ENCODE measurements at places on chromosomes 6 and 20.

- no peak for DNase-seq
These were observed 3.0 kb upstream of the SFTA2 start for GRCh38 chr6:30935018-30935417.

DNA sequence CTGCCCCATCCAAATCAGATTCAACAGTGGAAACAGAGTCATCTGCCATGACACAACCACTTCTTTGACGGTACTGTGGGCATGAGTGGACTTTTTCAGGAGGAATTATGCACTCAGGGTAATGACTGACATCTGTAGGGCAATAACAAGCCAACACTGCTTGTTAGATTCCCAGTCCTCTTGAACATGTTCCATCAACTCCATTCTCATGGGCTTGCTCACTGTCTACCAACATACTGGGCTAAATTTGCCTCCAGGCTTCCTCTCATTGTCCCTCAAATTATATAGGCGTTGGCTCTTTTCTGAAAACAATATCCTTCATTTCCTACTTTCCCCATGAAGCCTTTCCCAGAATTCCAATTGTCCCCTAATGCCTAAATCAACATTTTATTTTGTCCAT, 43.1 kb downstream of the ANKEF1 start:
- DNase-seq = no peak

DNA sequence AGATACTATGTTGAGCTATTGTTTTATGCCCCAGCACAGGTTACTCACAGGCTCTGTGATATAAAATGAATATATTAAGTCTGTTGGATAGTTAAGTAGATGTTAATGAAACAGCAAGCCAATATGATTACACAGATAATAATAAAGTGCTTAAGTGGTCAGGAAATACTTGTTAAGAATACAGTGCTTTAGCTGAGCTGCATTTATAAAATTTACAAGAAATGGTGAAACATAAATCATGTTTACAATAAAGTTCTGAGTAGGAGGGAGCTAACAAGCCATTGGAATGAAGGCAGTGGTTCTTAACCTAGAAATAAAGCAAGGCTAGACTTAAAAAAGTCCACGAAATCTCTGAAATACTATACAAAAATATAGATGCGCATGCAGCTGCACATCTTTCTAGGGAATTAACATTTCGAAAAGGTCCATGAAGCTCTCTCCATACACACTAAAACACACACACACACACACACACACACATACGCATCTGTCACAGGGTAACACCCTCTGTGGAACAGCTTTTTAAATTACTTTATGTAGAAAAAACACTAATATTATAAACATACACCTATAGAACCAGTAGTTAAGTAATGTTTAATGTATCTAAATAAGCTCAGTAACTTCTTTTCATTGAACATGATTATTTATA, 87.3 kb downstream of the COL9A1 start:
- DNase-seq = no peak

DNA sequence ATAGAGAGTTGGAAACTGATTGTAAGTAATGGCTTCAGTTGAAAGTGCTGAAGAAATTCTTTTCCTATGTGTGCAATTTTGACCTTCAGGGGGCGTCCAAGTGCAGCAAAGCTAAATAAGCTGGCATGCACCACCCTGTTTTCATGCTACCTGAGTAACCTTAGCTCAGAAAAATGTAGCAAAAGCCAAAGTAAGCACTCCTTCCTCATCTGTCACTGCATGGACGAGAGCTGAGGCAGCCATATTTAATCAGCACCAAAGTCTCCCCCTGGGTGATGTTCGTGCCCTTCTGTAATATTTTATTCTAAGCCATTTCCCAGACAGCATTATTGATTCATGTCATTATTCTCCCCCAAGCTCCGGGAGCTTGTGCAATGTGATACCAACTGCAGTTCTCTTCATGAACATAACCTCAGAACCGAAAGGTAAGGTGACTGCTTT, 123.1 kb downstream of the RPS12 start:
- peak; percentile 35 for DNase-seq

DNA sequence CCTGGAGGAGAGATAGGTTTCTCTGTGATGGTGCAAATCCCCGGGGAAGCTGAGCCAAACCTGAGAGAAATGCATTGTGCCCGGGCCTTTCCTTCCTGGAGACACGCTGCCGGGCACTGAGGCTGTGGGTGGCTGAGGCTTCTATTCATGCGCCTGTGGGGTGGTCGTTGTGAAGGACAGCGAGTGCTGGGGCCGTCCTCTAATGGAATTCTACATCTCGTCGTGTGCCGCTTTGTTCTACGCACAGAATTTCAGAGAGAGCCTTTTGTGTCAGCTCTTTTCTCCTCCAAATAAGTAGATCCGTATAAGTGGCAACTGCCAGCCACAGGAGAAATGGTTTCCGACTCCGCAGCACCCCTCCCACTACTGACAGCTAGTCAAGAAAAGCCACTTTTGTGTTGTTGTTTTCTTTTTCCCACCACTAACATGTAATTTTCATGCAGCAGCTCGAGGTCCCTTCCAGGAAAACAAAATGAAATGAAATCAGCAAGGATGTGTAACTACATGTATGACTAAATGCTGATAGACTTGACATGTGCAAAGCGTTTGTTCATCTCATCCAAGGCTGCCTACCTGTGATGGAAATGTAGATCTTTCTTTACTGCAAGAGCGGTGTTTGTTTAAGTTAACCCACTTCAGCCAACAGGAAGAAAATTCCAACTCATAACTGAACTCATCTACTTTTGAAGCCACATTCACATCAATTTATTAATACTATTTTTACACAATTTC, 26.4 kb upstream of the PXDC1 start:
- no peak for DNase-seq

DNA sequence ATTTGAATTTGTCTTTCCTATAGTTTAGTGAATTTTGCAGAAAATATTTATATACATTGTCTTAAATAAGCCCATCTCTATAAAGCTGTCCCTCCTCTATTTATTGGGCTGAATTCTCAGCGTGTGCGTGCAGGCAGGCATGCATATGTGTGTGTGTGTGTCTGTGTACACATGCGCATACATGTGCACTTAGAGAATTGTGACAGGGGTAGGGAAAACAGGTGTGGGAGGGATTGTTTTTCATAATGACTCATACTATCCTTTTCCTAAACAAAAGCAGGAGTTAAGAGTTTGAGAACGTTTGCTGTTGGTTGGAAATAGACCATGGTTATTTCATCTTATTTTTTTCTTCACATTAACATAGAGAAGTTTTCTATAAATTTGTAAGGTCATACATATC, 43.4 kb upstream of the FABP7 start:
- DNase-seq = no peak

DNA sequence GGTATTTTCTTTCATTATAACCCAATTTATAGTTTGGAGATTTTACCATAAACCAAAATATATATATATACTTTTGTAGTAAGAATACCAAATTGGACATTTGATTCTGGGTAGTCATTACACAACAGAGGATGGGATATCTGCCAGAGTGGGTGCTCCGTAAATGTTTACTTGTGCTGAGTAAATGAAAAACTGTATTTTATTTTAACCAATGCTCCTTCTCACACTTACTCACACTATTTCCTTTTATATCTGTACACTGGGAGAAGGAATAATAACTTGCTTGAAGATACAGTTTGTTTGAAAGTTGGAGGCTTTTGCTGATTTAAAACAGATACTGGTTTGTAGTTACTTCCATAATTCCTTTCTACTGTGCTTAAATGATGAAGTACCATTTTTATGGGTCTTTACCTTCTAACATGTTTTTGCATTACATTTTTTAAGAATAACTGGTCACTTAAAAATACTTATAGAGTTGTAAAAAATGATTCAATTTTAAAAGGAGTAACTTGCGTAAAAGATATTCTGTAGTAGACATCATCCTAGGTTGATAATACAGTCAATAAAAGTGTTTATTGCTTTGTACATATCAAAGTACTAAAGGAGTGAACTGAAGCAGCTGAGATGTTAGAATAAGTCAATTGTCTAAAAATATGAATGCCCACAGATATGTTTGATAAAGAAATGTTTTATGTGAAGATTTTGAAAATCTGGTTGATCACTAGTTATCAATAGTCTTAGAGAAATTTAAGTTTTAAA, 411.7 kb downstream of the UTRN start:
- DNase-seq = no peak

DNA sequence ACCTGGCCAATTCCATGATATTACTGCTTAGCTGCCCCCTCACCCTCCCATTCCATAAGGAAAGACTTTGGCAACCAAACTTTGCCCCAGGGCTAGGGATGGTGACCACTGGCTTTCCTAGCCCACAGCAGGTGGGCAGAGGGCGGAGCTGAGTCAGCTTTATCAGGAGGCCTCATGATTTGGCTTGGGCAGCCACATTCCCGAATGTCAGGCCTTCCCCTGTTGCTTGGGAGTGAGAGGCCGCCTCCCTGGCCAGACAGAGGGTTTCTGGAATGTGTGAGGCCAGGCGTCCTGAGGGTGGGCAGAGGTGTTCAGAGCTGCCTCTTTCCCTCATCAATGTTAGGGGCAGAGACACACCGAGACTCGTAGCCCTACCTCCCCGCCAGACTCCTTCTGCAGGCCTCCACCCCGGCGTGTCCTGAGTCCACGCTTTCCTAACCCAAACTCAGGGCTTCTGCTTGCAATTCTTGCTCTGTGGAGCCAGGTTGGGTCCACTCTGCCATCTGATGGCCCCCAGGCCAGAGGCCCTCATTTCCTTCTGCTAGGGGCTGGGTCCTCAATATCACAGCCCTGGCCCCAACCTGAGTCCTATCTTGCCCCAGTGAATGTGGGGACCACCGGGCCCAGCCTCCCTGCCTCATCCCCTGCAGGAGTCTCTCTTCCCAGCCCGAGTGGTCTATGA, 19.3 kb downstream of the UQCC2 start:
- no peak for DNase-seq

DNA sequence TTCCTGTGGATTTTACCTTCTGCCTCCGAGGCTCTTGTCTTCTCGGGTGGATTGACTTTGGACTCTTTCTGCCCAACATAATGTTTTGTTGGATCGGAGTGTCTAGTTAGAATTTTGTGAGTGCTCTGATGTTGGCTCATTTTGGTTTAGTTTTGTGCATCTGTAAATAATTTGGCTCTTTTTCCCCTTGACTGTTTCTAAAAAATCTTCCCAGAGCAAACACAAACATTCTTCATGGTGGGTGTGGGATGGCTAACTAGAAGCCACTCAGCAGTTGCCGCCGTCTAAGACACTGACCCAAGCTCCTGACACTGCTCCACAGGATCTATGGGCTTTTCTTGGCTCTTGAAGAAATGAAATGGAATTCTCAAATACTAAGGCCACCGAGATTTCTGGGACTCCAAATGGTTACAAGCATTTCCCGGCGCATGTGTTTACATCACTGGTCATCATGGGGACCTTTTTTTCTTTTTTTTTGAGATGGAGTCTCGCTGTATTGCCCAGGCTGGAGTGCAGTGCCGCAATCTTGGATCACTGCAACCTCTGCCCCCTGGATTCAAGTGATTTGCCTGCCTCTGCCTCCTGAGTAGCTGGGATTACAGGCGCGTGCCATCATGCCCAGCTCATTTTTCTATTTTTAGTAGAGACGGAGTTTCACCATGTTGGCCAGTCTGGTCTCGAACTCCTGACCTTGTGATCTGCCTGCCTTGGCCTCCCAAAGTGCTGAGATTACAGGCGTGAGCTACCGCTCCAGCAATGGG, 92.0 kb upstream of the FRMD1 start:
- no peak for DNase-seq

DNA sequence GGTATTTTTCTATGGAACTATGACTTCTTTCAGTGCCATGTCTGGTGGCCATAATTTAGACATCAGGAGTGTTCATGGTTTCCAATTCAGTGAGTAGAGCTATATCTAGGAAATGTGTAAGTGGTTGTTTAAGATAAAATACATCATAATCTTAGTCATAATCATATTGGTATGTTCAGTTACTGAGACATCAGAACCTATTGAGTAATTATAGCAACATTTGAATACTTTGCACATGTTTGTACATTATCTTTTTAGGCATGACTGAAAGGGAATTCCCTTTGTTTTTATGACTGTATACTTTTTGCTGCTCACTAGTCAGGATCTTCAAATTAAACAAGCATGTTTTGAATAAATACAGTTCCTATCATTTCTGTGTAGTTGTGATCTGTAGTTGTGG, 64.0 kb downstream of the STXBP5 start:
- DNase-seq = no peak

DNA sequence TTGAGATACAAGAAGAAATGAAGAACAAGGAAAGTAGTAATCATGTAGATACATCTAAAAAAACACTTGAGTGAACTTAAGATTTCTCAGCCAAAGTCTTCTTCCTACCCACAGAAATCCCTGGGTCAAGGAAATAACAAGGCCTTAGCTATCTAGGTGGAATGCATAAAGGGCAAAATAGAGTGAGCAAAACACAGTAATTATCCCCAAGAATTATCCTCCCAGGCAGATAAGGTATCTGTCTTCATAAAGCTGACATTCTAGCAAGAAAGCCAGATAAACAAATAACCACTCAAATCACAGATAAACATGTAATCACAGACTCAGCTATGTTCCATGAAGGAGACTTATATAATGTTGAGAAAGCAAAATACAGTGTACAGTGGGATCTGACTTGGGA, 136.9 kb upstream of the C6orf118 start:
- DNase-seq = no peak

DNA sequence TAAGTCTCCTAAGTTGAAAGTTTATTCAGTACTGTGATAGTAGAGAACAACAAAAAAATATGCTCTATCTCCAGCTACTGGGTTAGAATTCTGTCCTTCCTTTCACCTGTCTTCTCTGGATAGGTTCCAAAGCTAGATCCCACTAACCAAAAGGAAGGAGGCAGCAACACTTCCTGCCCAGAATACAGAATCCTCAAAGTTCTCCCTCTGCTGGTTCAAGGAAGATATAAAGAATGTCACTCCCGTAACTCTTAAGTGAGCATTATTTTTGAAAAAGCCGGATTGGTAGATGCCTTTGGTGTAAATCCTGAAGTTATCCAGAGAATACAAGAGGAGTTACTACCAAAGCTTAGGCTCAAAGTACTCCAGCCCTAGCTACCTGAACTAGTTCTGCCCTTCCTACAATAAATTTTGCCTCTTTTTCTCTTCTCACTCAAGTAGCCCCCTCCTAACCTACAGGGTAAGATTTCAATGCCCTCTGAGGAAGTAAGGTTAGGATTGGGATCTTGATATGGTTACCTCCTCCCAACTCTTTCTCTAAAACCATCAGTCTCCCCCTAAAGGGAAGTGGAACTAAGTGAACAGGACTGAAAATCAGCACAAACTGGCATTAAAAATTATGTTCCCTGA, 26.0 kb upstream of the CRIP3 start:
- no peak for DNase-seq

- no peak for DNase-seq
These were observed 161.2 kb upstream of the SUPT3H start for GRCh38 chr6:45538641-45539547.

GRCh38 chr6:149093643-149094042, 223.9 kb upstream of the TAB2 start:
- DNase-seq = no peak

GRCh38 chr20:34040300-34040995, 46.7 kb downstream of the RALY start:
- DNase-seq = no peak

- no peak for DNase-seq
These were observed 4.9 kb downstream of the ECI2 start for GRCh38 chr6:4130357-4130987.

GRCh38 chr6:110949679-110950285, 8.7 kb upstream of the GTF3C6 start:
- DNase-seq = peak; percentile 12

Data from NCI-H1436 treated with DMSO at 0.1 percent for 48 hours (cell line).